Stimulated activated CD8-positive, alpha-beta memory T cell treated with anti-CD3 and anti-CD28 coated beads, Interleukin-2, amount 100 ng/mL, for 1 hour (primary cell): ENCODE measurements at places on chromosomes 3 and 15.

GRCh38 chr3:167772992-167773391 is 37.5 kb downstream of the SERPINI1 start:
- DNase-seq: no peak

DNA sequence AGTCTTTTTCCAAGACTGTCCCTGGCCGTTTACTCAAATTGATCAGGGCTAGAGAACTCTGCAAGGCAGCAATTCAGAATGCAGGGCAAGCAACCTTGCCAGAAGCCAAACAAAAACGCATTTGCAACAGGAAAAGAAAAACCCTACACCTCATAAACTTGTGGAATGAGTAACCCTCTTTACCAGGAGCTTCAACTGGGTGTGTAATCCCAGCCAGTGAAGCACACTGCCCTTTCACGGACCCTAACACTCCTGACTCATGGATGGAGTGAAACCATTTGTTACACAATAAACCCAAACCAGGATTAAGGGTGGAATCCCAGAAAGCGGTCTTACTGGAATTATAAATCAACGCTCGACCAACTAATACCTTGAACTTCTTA is 14.8 kb upstream of the LDHAL6B start:
- no peak for DNase-seq

GRCh38 chr3:34381243-34381642 is 582.8 kb downstream of the PDCD6IP start:
- no peak for DNase-seq

DNA sequence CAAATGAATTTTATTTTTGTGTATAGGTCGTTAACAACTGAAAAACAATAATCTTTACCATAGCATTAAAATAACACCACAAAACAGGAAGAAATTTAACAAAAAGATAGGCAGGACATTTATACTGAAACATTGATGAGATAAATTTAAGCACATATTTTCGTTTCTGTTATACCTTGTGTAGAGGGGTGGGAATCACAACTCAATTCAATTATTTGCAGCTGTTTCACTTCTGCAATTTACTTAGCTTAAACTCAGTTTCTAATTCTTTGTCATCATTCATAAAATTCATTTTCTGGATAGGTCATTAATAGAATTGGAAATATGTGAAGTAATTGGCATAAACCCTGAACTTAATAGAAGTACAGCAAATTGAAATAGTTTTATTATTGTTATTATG is 42.3 kb downstream of the TP63 start:
- no peak for DNase-seq

DNA sequence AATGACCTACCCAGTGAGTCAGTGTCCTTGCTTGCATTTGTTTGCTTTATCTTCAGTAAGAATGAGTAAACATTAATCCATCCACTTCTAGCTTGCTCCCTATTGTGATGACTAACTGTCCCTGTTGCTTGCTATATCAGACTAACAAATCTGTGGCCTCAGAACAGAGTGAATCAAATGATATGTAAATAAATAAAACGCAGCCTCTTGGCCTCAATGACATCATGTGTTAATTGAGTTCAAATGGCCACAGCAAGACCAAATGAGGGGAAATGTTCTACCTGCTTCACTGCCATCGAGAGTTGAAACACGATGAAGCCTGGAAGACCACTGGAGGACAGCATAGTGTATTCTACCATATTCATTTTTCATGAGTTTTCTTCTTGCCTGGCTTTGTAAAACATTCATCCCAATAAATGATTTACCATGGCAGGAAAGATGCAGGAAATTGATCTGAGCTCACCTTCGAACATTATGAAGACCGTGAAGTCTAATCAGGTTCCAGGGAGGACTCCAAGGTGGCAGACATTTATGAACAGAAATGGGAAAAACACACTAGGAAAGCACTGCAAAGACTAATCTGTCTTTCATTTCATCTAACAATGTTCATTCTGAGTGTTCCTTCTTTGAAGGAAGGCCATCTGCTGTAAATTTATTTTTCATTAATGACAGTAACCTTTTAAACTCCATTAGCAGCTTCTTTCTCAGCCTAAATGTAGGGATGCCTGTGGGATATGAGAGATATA is 1144.5 kb downstream of the TUSC7 start:
- no peak for DNase-seq

DNA sequence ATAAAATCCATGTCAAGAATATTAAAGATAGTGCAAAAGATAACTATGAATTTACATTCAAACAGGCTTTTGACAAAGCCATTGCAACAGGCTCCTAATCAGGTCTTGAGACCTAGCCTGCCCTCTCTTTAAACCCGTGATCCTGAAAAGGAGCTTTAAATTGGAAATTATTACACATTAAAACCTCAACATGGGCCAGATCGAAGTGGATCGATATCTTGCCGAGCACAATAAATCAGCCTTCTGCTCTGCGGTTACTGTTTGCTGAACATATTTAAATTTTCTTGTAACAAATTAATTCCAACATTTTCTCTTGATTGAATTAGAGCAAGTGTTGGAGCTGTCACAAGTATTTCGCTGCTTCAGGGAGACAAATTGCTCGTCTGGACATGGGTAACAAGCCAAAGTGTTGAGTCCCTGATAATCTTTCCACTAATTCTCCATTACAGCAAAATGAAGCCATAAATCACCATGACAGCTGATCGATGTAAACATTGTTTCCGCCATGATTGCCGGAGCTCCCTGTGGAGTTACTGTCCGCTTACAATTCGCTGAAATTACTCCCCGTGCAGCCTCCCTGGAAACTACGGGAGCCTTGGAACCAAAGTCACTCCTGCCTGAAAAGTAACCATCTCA is 47.6 kb downstream of the SHOX2 start:
- no peak for DNase-seq
